ENCODE measurements at places on chromosomes 11 and 22.

DNA sequence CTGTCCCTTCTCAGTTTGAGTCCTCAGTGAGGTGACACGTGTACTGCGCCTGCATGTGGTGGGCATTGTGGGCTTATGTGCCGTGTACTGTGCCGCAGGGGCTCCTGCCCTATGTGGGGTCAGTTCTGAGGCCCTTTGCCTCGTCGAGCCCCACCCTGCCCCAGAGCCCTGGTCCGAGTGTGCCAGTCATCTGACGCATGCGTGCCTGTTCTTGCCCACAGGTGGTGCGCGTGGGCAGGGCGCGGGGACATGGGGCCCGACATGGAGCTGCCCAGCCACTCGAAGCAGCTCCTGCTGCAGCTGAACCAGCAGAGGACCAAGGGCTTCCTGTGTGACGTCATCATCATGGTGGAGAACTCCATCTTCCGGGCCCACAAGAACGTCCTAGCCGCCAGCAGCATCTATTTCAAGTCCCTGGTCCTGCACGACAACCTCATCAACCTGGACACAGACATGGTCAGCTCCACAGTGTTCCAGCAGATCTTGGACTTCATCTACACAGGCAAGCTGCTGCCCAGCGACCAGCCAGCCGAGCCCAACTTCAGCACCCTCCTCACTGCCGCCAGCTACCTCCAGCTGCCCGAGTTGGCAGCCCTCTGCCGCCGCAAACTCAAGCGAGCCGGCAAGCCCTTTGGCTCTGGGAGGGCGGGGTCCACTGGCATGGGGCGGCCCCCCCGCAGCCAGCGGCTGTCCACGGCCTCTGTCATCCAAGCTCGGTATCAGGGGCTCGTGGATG is 22.3 kb upstream of the TMEM191C start:
- no peak for DNase-seq

- DNase-seq = no peak
Observed at GRCh38 chr11:120029321-120029720, 108.6 kb downstream of the TRIM29 start.

- DNase-seq = no peak
Observed at GRCh38 chr11:69265210-69265609, 28.7 kb upstream of the MYEOV start.

GRCh38 chr11:107017433-107018218 is 650 bp downstream of the GUCY1A2 start:
- no peak for DNase-seq

DNA sequence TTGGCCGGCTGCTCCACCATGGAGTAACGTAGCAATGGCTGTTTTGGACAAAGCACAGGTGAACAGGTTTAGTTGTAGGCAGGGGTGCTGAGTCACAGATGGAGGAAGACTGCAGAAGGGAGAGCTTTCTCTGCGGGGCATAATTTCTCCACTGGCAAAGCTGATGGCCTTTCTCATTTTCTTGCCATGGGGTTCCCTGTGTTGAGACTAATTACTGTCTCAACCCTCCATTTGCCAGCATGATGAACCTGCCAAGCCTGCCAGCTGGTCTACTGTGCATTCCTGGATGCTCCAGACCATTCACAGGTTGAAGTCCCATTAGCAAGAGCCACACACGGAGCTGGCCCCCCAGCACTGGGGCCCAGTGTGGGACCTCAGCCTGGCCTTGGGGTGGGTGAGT is 202.4 kb downstream of the BARX2 start:
- DNase-seq = no peak

DNA sequence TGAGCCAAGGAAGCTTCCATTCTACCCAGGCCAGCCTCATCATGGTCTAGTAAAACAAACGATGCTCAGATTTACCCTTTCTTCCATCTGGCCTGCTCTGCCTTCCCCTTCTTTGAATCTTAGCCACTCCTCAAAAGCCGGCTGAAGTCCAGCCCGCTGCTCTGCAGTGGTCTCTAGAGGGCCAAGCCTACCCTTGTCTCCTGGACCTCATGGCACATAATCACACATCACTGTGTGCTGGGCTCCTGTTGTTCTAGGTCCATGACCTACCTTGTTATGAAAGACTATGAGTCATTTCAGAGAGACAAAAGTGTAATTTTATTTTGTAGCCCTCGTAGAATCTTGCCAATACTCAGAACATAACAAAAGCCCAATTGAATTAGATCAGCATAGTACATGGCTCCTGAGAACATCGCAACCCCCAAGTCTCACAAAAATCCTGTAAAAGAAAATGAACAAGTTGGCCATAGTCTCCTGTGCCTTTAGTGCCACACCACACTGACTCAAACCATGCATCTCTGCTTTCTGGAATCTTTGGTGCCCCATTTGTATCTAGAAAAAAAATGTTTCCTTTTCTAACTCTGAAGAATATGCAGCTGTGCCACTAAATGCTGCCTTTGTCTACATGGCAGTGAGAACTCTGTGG is 192.7 kb downstream of the OPCML start:
- no peak for DNase-seq

- DNase-seq = no peak
Observed at GRCh38 chr22:38758276-38758945, 2.6 kb upstream of the SUN2 start.

- DNase-seq = no peak
Observed at GRCh38 chr22:24175160-24175808, 6.0 kb upstream of the SUSD2 start.
